ENCODE measurements at places on chromosomes 4 and X. TPM values are rescaled to one million over a fixed set of nuclear protein-coding genes. Genes with fewer than 3 reads are reported as not detected.

The HSD17B11 gene
- total RNA-seq: 49.2 TPM

The NOCT gene
- total RNA-seq: 9.9 TPM

The RBMXL3 gene
- total RNA-seq: not detected

The ASMT gene
- not detected for total RNA-seq

The GRIA3 gene
- total RNA-seq: 2.6 TPM

The TRMT2B gene
- 7.0 TPM for total RNA-seq

The PCDH11X gene
- not detected for total RNA-seq

The DHRSX gene
- total RNA-seq: 17.6 TPM

The NAP1L2 gene
- under 0.01 TPM for total RNA-seq

The GATA1 gene
- not detected for total RNA-seq

The F8A2 gene
- total RNA-seq: not detected

The NMU gene
- total RNA-seq: not detected

The WNK3 gene
- total RNA-seq: 0.20 TPM
